ENCODE measurements at places on chromosomes 5 and 9.

GRCh38 chr5:168931638-168932345, 352.6 kb upstream of the PANK3 start:
- DNase-seq, result no peak

- no peak for DNase-seq
Observed at GRCh38 chr5:117195076-117195475, 620.5 kb upstream of the SEMA6A start.

DNA sequence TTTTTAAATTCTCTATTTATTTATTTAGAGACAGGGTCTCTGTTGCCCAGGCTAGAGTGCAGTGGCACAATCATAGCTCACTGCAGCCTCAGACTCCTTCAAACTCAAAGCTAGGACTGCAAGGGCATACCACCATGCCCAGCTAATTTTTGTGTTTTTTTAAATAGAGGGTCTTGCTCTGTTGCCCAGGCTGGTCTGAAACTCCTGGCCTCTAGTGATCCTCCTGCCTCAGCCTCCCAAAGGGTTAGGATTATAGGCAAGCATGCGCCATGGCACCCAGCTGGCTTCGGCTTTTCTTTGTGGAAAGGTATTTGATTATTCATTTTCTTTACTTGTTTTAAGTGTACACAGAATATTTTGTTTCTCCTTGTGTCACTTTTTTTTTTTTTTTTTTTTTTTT, 5.2 kb downstream of the ZNF346 start:
- DNase-seq, result no peak

GRCh38 chr9:105432247-105432842, 15.5 kb upstream of the FSD1L start:
- no peak for DNase-seq

GRCh38 chr5:61402244-61402823, 70.3 kb downstream of the ZSWIM6 start:
- DNase-seq, result no peak

DNA sequence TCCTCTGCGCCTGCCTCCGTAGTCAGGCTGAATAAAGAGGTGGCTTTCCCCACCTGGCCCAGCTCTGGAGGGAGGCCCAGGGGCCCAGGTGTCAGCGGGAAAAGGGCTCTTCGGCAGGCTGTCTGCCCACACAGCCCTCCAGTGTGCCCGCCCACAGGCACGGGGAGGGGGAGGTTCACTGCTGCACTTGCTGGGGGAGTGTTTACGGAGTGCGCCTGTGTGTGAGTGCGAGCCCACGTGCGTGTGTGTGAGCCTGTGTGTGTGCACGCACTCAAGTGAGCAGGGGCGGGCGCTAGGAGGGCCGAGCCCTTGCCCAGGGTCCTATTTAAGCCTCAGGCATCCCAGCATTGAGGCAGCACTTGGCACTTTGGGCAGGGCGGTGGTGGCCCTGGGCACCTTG, 10.9 kb downstream of the DNLZ start:
- DNase-seq, result no peak

- no peak for DNase-seq
Observed at GRCh38 chr5:6788956-6789649, 75.9 kb downstream of the TENT4A start.

GRCh38 chr5:137624786-137625349, 111.0 kb downstream of the KLHL3 start:
- no peak for DNase-seq

DNA sequence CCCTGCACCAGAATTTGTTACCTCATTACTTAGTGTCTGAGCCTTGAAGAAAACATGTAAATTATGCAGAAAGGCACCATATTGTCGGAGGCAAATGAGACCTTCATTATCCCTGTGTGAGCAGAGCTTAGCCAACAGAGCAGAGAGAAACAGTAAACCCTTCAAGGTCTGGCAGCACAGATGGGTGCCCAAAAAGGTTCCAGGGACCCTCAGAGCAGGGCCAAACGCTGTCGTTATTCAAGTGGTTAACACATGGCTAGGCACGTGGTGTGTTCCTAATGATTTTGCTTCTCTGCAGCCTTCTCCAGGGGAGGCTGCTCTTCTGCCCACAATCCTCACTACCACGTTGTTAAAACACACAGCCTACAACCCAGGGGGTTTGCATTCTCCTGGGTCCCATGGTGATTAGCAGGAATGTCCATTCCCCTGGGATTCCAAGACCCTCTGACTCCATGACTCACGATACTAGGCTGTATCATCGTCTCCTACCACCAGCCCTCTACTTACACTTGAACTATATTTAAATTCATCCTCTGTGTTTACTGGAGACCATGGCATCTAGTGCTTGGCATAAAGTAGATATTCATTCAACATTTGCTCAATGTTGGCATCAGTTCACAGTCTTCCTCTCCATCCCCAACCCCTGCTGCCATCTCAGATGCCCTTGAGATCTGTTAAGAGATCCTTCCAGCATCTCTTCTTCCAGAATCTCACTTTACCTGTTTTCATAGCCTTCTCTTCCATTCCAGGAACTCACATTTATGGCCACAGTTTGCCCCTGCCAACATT, 174.5 kb upstream of the RAD23B start:
- DNase-seq, result no peak

DNA sequence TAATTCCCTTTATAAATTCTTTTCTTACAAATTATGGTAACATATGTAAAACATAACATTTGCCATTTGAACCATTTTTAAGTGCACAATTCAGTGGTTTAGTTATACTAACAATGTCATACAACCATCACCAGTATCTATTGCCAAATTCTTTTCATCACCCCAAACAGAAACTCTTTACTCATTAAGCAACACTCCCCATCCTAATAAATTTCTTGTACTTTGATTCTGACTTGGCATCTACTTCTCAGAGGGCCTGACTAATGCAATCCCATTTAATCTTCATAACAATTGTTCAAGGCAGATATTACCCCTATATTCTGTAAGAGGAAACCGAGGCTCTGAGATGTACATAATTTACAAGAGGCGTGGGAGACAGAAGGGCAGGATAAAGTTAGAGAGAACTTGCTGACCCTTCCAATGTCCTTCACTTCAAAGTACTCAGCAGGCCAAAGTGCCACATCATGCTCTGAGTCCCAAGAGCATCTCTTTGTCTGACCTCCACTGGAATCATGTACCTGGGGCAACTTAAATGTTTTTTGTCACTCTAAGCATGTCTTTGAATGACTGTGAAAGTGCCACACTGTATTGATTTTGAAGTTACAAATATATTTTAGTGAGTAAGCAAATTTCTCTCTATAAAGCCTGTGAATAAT, 255.3 kb downstream of the KIF4B start:
- DNase-seq, result no peak

GRCh38 chr5:109725135-109725534, 35.4 kb downstream of the MAN2A1 start:
- no peak for DNase-seq

- no peak for DNase-seq
Observed at GRCh38 chr5:149628221-149628620, 46.9 kb downstream of the ARHGEF37 start.

GRCh38 chr5:68032216-68032762, 183.3 kb upstream of the PIK3R1 start:
- DNase-seq, result no peak

DNA sequence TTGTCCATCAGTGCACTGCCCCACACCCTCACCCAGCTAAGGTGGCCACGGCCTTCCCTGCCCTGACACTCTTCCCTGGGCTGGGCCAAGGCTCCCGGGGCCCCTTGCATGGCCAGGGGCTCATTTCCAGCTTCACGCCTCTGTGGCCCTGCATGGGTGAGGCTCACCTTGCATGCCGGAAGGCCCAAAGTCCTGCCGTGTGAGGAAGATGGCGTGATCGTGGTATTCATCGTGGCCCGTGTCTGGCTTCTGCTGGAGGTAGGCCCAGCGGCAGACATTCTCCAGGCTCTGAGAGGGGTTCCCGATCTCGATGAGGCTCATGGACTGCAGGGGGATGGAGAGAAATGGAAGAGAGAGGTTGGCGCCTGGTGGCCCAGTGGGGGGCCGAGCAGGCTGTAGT, 98.4 kb downstream of the ZNF354C start:
- DNase-seq, result no peak

GRCh38 chr5:116492016-116492623, 82.5 kb downstream of the SEMA6A start:
- no peak for DNase-seq

- DNase-seq, result no peak
Observed at GRCh38 chr9:87148331-87149104, 201.2 kb upstream of the GAS1 start.

DNA sequence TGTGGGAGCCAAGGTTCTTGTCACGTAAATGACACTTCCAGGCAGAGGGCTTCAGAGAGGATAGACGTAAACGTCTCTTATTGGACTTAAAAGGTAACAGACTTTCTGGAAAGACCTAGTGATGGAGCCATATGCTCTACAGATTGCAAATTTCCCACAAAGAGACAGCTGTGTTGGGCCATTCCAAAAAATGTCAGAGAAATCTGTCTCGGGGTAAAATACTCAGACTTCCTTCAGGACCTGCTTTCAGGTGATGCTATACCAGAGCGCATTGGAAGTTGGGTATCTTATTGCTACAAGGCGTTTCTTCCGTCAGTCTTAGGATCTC, 29.2 kb downstream of the PROP1 start:
- no peak for DNase-seq

- no peak for DNase-seq
Observed at GRCh38 chr9:116574027-116574679, 113.0 kb upstream of the TRIM32 start.

- no peak for DNase-seq
Observed at GRCh38 chr5:98927242-98927988, 1.4 kb downstream of the CHD1 start.

- no peak for DNase-seq
Observed at GRCh38 chr9:95177617-95178016, 139.9 kb downstream of the FANCC start.

GRCh38 chr9:26689041-26689440, 203.6 kb downstream of the CAAP1 start:
- no peak for DNase-seq

All from cortex of kidney (tissue), 1 donor.